ENCODE measurements at places on chromosomes 5 and 9.

DNA sequence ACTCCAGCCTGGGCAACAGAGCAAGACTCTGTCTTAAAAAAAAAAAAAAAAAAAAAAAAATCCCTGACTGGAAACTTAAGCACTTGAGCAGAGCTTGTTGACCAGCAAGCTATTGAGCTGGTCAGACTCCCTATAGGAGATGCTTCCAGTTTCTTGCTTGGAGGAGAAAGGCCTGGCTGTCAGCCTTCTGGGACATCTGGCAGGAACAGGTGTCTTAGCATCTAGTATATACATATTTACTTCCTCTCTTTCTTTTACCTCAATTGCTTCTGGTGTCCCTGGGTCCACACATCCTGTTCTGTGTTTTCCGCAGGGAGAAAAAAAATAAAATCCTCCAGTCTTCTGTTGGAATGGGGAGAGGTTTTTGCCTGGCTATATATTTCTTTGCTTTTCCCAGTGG, 60.1 kb downstream of the PRKACG start:
- DNase-seq, result no peak

DNA sequence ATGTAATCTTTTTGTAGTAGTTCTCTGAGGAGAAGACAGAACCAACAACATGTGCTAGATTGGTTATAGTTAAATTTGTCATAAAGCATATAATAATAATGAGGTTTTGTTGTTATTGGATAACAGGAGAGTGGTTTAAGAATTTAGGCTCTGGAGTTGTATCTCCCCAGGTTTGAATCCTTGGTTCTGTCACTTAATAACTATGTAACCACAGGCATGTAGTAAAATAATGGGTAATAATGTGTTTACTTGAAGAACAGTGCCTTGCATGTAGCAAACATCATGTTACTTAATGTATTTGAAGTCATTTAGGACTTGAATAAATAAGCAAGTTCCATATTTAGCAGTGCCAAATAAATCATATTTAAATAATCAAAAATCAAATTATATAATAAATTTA, 55.8 kb downstream of the NSD1 start:
- DNase-seq, result no peak

DNA sequence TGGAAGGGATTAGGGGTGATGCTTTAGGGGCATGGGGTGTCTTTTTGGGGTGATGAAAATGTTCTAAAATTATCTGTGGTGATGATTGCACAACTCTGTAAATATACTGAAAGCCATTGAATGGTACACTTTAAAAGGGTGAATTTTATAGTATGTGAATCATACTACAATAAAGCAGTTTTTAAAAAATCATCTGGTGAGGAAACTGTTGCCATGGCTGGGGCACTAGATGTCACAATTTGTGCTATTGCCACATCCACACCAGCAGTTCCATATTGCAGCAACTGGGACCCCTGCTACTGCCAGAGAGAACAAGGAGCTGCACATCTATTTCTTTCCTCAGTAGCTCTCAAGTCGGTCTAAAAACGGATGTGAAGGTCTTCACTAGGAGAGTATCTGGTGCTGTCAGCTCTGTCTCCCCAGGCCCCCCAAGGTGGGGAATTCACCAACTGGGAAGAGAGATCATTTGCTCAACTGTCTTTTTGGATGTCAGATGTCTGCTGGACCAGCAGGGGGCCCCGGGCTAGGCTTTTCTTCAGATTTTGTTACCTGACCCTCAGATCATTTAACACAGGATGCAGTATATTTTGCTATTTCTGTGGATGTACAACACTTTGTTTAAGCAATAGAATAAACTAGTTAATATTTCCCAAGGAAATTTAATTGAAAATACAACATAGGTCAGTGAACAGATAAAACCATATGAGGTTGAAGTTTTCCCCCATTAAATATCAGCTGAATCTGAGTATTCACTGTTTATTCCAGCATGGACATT, 13.2 kb downstream of the CMYA5 start:
- DNase-seq, result no peak

- no peak for DNase-seq
These were observed 377.4 kb downstream of the PTPRD start for GRCh38 chr9:10235376-10235775.

DNA sequence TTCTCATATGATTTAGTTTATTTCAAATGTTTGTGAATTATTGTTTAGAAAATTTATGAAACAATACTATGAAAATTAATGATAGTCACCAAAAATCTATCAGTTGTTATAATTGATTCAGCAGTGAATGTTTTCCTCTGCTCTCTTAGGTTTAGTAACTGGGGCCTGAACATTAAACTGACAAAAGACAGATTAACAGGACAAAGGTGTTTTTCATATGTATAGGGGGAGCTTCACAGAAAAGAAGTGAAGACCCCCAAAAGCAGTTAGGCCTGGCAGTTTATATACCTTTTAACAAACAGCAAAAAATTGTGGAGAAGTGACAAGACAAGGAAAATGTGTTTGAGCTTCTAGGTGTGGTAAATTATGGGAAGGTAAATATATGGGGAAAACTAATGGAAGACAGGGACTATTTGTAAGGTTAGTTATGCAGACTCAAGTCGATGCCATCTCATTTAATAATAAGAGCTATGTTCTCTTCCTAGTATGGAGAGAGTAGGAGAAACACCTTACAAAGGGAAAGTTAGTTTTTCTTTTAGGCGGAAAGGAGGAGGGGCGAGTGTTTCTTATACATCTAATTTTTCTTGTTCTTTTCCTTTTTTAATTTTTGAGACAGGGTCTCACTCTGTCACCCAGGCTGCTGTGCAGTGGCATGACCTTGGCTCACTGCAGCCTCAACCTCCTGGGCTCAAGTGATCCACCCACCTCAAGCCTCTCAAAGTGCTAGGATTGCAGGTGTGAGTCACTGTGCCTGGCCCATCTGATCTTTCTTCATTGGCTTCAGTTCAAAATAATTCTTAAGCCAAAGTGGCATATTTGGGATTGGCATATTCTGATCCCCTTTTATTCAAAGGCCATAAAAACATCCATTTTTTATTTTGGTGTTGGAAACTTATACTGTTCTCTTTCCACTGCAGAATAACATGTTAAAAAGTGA, 77.8 kb downstream of the C9orf153 start:
- no peak for DNase-seq
